ENCODE measurements at places on chromosomes 7 and 10. TPM values are rescaled to one million over a fixed set of nuclear protein-coding genes. Genes with fewer than 3 reads are reported as not detected.

CADPS2 gene
- total RNA-seq = 0.09 TPM

NKX1-2 gene
- 0.06 TPM for total RNA-seq

ACTR3C gene
- 0.36 TPM for total RNA-seq

PNLIPRP1 gene
- total RNA-seq = not detected

UTF1 gene
- not detected for total RNA-seq

PNLIPRP3 gene
- not detected for total RNA-seq

FOXP2 gene
- total RNA-seq = not detected

ATG9B gene
- 0.42 TPM for total RNA-seq

CTAGE8 gene
- total RNA-seq = not detected

ZFAND4 gene
- total RNA-seq = 3.5 TPM

PRSS37 gene
- not detected for total RNA-seq

PLCE1 gene
- 6.6 TPM for total RNA-seq

UBTD1 gene
- 19.4 TPM for total RNA-seq

MMP21 gene
- not detected for total RNA-seq

PLXDC2 gene
- total RNA-seq = 0.06 TPM

JCAD gene
- 11.2 TPM for total RNA-seq
